ENCODE measurements at places on chromosomes 3 and 15.

DNA sequence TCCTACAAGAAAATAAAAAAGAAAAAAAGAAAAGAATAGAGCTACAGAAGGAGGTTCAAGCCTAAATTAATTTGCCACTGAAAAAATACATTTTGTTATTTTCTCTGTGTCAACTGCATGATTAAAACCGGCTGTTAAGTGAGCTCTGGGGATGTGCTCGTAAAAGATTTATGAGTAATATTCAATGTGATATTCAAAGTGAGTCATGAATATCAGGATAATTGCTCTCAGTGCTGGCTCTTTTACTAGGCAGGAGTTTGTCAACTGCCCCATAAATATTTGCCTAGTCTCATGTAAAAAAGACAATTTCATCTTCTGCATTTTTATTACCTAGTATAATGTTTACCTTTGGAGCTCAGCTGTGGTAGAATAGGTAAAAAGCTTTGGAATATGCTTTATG lies 78.9 kb downstream of the CDIN1 start:
- DNase-seq: no peak

GRCh38 chr15:73629798-73630429 lies 3.3 kb downstream of the NPTN start:
- no peak for DNase-seq

DNA sequence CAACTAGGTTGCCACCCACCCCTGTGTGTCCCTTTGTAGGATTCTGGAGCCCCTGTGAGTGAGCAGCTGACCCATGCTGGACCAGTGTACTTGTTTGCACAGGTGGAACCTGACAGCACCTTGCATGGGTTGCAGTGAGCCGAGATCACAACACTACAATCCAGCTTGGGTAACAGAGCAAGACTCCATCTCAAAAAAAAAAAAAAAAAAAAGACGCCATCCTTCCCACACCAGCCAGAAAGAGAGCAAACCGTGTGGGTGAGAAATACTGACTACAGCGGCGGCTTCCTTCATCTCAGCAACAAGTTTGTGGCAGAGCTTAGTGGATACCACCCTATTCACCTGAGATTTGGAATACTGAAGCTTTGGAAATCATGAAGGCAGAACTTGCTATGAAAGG lies 746 bp upstream of the CD80 start:
- no peak for DNase-seq

DNA sequence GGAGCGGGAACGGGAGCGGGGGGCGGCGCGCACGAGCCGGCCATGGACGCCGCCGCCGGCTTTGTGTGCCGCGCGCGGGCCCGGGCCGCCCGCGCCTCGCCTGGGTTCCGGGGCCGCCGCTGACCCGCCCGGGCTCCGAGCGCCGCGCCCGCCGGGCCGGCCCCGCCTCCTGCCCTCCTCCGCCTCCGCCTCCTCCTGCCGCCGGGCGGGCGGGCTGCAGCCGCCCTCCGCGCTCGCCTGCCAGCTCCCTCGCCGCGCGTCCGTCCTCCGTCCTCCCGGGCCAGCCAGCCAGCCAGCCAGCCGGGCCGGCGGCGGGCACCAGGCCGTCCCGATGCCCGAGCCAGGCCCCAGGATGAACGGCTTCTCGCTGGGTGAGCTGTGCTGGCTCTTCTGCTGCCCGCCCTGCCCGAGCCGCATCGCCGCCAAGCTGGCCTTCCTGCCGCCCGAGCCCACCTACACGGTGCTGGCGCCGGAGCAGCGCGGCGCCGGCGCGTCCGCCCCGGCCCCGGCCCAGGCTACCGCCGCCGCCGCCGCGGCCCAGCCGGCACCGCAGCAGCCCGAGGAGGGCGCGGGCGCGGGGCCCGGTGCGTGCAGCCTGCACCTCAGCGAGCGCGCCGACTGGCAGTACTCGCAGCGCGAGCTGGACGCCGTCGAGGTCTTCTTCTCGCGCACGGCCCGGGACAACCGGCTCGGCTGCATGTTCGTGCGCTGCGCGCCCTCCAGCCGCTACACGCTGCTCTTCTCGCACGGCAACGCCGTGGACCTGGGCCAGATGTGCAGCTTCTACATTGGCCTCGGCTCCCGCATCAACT lies at the start of gene ABHD17C:
ABHD17C (plus strand) TSS at position 212 of the 812 bp plus-strand sequence; CDS start at position 332, 120 bp downstream.
- peak; percentile 58 for DNase-seq

DNA sequence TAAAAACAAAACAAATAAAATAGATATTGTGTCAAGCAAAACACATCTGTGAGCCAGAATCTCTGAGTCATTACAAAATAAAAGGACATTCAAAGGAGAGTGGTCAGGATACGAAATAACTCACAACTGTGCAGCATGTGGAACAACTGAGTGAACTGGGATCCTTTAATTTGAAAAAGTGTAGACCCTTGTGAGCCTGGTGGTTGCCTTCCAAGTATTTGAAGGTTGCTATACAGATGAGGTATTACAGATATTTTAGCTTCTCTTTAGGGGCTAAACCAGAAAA lies 26.7 kb downstream of the KCNMB2 start:
- DNase-seq: no peak

GRCh38 chr3:36484386-36484785 lies 104.1 kb downstream of the STAC start:
- no peak for DNase-seq

DNA sequence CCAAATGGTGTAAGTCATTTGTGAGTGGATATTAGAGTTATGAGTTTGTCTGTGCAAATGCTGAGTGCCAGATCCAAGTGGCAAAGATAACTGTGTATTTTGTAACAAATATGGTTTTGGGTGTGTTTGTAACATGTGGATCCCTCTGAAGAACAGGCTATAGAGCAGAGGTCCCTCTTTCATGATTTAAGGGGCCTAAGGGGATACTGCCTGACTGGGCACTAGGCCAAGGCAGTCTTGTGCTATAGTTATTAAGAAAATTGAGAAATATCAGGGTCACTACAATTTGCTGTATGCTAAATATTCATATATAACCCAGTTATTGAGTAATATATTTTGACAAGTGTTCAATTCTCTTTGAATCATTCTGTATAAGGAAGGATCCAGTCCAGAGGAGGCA lies 555.6 kb upstream of the RGMA start:
- no peak for DNase-seq

DNA sequence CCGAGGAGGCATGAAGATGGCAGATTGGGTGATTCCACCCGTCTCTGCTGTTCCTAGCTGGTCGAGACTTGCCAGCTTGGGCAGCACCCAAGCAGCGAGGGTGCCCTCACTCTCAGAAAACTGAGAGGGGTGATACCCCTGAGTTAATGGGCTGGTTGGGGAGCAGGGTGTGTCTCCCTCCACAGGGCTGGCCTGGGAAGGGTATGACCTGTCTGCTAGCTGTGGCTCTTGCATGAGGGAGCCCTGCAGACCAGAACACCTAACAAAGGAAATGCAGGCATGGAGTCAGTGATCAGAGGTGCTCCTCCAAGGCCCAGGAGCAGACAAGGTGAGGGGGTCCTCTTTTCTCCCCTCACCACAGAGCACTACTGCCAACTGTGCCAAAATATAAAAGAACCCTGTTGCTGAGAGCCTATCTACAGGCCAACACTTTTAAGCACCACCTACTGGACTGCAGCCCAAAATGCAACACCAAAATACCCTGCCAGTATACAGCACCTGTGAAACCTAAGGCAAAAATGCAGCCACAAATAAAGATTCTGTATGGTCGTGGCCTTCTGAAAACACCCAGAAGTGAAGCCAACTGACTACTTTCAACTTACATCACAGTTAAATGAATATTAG lies 35.8 kb upstream of the PPM1L start:
- no peak for DNase-seq

DNA sequence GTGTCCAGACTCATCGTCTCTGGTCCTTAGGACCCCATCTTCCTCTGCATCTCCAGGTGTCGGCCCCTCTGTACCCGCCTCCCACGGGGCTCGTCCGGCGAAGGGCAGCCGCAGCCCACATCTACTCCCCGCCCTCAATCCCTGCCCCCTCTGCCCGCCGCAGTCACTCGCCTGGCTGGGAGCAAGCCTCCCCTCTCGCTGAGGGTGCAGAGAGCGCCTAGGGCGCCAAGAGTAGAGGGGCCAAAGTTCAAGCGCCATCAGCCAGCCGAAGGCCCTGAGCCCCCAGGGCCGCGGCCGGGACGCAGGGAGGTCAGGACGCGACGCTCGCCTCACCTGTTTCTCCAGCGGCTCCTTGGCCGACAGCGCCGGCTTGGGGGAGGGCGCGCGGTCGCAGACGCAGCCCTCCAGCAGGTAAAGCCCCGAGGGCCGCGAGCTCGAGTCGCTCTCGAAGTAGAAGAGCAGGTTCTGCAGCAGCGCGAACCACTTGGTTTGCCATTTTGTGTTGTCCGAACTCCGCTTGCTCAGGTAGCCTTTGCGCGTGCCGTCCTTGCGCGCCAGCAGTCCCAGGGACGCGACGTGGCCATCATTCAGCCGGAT lies 592 bp downstream of the RASGRF1 start:
- no peak for DNase-seq

DNA sequence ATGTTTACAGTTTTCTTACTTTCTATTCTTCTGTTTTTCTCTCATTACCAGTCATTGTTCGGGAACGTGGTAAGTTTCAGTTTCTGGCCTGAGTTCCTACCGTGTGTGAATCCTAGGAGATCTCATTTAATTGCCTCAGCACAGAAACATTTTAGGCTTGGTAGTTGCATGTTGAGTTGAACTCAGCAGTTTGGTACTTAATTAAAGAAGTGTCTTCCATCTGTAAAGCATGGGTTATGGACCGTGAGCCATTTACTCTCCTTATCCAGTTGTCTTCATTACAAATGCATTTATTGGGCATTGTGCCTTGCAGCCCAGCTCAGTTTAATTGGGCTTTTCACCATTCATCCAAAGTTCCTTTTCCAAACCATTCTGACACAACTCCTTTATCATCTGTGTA lies 142.1 kb upstream of the CHRM5 start:
- no peak for DNase-seq

DNA sequence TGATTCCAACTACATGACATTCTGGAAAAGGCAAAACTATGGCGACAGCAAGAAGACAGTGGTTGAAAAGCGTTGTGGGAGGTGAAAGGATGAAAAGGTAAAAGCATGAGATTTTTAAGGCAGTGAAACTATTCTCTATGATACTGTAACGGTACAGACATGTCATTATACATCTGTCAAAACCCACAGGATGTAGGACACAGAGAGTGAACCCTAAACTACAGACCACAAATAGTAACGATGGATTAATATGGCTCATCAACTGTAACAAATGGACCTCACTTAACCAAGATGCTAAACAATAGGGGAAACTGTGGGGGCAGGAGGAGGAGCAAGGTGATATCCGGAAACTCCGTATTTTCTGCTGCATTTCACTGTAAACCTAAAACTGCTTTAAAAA lies 39.1 kb downstream of the MYO9A start:
- DNase-seq: no peak

DNA sequence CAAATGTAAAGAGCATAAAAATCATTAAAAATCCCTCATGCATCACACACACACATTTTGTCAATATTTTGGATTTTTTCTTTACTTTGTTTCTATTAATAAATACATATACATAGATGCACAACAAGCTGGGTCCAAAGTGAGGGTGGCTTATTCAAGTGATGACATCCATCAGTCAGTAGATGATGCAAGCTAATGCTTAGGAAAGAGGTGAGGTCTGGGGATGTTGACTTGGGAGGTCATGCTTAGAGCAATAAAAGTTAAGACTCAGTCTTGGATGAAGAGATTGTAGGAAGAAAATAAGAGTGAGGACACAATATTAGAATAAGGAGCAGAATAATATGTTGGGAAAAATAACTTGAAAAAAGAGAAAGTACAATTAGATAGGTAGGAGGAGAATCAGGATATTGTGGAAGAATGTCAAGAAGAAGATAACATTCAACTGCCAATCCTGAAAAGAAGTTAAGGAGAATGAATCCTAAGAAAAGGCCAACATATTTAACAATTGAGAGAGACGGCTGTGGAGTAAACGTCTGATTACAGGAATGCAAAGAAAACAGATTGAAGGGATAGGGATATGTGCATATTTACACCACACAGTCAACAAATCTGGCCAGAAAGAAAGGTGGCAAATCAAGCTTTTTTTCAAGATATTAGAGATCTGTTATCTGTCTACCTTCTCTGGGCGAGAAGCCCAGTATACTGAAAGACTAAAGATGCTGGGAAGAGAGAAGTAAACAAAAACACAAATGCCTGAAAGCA lies 111.0 kb upstream of the TJP1 start:
- DNase-seq: no peak

DNA sequence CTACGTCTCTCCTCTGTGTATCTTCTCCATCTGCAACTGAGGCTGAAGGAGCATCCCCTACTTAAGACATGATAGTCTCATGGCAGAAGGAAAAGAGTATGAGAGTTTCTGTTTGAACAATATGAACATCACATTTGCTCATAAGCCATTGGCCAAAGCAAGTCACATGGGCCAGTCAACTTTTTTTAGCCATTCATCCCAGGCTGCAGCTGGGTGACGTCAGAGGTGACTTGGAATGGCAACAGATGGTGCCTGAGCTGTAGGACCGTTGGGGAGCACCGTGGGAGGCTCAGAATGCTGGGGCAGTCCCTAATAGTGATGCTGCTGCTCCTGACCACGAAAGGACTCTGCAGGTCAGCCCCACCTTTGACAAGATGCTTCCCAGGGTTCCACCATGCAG lies 58.7 kb downstream of the CRTC3 start:
- DNase-seq: no peak

- no peak for DNase-seq
These were observed 168.0 kb upstream of the THRB start for GRCh38 chr3:24662449-24663345.

DNA sequence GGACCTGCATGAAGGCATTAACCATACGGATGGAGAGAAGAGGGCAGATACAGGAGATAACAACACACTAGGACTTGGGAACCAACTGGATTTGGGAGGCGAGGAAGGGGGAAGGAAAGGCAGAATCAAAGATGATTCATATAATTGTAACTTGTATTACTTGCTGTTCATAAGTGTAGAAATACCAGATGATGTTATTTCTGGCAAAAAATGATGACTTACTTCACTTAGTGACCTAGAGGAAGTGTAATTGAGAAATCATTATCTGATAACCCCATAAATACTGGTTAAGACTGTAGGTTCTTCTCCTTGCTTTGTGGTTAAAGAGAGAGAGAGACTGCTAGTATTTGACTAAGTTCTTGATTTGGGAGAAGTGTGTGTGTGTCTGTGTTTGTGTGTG lies 50.5 kb upstream of the GK5 start:
- DNase-seq: no peak

GRCh38 chr3:8887435-8888300 lies 75.6 kb downstream of the RAD18 start:
- DNase-seq: no peak

- no peak for DNase-seq
These were observed 2.5 kb downstream of the MAP3K13 start for GRCh38 chr3:185365291-185366073.

GRCh38 chr3:16085884-16086608 lies 88.4 kb upstream of the GALNT15 start:
- DNase-seq: no peak

- DNase-seq: no peak
These were observed 64.3 kb downstream of the SLCO3A1 start for GRCh38 chr15:91917686-91918360.

Data from activated B cell treated with CpG ODN at 0.5 μM for 24 hours (primary cell).